ENCODE measurements at places on chromosomes 5 and 9.
A peak's percentile ranks its signal among the peaks of the same experiment; 100 is the strongest.

GRCh38 chr9:111731928-111732327 is 62.8 kb downstream of the SHOC1 start:
- DNase-seq: no peak

- DNase-seq: no peak
Observed at GRCh38 chr9:14057368-14058324, 256.3 kb downstream of the NFIB start.

- DNase-seq: no peak
Observed at GRCh38 chr5:139390639-139391569, 1.2 kb upstream of the MZB1 start.

- DNase-seq: no peak
Observed at GRCh38 chr9:128106181-128106939, 21.2 kb downstream of the PTGES2 start.

DNA sequence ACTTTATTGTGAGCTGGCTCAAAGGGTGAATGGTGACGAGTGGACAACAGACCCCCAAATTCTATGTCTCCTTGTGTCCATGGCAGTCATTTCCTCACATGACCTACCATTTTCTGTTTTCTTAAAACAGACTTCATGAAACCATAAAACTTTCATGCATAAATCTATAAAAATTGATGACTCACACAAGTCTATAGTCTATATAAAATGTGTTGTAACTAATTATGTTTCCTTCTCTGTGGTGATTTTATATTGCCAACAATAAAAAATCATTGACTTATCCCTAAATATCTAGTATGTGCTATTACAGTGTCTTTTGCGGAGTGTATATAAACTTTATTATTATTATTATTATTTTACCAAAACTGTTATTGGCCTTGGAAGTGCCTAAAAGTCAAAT is 382.4 kb downstream of the MAT2B start:
- no peak for DNase-seq

- no peak for DNase-seq
Observed at GRCh38 chr9:131554087-131554842, 8.9 kb downstream of the PRRT1B start.

DNA sequence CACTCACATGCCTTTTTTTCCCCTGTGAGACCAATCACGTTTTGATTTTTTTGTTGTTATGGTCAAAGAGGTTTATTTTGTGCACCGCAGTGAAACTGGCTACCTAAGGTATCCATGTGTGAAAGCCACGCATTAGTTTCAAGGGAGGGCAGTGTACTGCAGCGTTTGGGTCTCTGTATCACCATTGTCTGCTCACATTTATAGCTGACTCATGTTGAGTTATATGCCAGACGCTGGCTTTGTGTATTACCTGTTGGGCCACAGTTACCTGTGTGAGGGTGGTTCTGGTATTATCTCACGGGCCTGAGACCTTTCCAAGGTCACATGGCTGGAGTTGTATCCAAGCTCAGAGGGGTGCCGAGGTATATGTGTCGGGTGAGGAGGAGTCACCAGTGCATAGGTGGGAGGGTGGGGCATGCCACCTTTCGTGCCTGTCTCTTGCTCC is 75.8 kb downstream of the ARHGAP26 start:
- DNase-seq: no peak

DNA sequence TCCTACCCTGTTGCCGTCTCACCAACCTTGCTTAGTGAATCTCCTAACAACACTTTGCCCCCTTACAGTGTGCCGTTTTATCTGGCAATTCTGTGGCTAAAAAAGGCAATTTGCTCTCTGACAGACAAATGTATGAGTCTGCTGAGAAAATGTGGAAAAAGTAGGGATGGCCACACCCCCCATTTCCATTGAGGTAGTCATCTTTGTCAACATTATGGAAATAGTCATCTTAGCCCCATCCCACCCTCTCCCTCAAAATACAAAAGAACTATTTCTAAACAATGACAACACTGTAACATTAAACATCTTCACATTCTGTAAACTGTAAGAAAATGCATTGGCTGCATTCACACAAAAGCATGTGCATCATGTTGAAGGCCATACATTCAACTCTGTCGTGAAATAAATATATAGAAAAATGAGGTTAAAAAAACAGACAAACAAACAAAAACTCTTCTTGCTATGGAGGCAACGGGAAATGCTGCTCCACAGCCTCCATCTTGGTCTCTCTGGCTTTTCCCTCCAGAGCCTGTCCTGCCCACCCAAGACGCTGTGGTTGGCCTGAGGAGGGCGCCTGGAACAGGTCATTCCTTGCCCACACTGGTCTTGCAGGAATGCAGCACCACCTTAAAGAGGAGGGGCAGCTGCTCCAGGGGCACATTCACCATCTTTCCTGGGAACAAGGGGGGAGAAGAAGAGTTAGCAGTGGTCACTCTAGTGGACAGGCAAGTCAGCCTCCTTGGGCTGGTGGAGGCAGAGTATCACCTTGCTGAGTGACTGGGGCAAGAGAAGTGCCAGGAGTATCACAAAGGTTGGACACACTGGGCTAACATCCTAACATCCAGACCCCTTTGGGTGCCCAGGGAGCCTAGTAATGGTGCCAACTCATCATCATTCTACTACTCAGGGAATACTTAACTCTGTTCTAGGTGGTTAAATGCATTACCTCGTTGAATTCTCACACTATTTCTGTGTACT is 15.2 kb upstream of the NR5A1 start:
- no peak for DNase-seq

DNA sequence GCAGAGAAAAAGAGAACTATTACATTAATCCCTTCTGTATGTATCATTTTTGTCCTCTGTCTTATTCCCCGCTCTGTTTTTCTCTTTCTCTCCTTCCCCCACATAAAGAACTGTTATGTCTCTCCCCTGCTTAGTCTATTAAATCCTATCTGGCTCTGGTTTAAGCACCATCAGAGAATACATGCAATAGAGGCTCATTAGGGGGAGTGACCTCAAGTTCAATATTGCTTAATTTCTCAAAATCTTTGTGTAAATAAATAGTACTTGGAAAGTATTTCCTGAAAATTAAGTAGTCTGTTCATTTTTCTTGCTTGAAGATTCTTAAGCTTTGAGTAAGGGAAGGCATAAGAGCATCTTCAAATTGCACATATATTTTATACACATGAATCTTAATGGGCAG is 41.2 kb upstream of the FAM174A start:
- DNase-seq: no peak

DNA sequence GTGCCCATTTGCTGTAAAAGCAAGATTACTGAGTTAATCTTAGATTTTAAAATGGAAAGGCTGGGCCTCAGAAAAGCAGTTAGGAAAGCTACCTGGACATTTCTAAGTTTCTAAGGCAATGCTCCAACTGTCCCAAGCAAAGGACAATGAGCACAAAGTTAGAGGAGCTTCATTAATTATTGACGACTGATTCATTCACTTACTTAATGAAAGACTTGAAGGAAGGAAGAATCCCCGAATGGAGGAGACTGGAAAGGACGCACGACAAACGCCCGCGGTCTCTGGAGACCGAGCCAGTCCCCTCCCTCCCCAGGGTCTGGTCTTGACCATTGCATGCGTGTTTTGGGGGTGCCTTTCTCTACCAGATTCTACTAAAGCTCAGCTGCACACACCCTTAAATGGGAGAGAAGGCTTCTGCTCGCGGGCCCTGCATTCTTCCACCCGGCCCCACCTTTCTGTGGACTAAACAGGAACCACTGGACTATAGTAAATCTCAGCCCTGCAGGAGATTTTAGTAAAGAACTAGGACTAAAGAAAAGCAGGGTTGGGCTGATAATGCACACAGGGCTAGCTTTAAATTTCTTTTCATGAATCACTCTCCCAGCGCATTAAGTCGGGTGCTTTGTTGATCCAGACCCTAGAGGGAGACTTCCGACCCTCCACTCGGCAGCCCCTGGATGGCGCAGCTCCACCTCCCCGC is 44.8 kb downstream of the CTSL start:
- DNase-seq: no peak

DNA sequence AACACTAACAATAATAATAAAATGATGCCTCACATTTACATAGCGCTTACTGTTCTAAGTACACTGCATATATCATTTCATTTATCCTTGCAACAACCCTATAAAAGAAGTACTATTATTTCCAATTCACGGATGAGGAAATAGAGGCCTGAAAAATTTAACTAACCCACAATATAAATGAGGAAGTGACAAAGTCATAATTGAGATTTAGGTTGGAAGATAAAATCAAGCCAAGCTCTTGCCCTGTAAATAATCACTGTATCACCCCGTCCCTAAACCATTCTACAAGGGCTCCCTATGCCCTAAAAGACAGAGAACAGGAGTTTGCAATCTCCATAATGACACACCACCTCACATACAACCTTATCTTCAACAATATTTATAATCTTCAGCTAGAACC is 49.6 kb downstream of the STRBP start:
- no peak for DNase-seq

GRCh38 chr9:129377931-129378661 is 200.0 kb upstream of the IER5L start:
- no peak for DNase-seq

DNA sequence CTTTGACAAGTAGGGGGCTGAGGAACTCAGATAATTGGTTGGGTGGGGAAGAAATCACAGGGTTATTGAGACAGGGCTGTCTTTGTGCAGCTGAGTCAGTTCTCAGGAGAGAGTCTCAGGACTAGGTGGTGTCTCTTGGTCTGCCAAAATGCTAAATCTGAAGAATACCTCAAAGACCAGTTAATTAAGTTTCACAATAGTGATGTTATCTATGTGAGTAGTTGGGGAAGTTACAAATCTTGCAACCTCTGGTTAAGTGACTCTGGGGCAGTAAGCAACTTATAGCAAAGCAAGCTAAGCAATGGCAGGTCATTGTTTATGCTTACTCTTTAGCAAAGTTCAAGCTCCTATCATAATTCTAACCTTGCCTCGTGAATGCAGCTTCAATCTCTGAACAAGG is 53.6 kb downstream of the GIN1 start:
- no peak for DNase-seq

GRCh38 chr5:84362061-84362720 is 22.5 kb downstream of the EDIL3 start:
- DNase-seq: no peak

GRCh38 chr9:89781838-89782540 is 177.2 kb downstream of the GADD45G start:
- no peak for DNase-seq

GRCh38 chr5:2442496-2443354 is 308.8 kb downstream of the IRX2 start:
- no peak for DNase-seq

- DNase-seq: no peak
Observed at GRCh38 chr5:87729781-87730180, 317.1 kb upstream of the CCNH start.

DNA sequence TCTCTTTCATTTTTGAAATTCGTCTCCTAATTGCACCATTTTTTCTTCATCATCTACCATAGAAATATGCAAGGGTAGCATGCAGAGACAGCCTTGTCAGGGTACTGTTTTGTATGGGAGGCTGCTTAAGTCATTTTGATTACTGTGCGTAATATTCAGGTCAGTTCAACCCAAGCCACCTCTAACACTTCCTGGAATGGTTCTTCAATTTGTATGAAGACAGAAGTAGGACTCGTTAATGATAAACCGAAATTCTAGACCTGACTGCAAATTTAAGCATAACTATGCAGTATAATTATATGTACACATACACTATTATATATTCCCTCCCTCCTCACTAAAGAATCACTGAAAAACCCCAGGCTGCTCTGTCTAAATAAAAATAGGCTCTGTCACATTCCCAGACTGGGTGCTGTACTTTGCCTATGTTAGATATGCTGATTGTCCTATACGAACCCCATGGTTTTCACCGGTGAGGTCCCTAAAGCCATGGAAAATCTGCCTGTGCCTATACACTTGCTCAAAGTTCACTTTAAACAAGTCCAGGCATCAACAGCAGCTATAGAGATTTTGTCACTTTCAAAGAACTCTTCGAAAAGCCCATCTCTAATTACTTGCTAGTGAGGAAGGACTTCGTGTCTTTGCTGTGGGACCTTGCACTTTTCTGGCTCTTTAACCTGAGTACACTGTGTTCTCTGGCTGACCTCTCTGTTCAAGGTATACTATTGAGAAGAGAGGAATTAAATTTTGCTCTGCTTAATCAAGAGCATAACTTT is 352.1 kb upstream of the CD180 start:
- DNase-seq: no peak

- DNase-seq: peak; percentile 66
Observed at GRCh38 chr9:36400332-36401163, 479 bp upstream of the RNF38 start.

DNA sequence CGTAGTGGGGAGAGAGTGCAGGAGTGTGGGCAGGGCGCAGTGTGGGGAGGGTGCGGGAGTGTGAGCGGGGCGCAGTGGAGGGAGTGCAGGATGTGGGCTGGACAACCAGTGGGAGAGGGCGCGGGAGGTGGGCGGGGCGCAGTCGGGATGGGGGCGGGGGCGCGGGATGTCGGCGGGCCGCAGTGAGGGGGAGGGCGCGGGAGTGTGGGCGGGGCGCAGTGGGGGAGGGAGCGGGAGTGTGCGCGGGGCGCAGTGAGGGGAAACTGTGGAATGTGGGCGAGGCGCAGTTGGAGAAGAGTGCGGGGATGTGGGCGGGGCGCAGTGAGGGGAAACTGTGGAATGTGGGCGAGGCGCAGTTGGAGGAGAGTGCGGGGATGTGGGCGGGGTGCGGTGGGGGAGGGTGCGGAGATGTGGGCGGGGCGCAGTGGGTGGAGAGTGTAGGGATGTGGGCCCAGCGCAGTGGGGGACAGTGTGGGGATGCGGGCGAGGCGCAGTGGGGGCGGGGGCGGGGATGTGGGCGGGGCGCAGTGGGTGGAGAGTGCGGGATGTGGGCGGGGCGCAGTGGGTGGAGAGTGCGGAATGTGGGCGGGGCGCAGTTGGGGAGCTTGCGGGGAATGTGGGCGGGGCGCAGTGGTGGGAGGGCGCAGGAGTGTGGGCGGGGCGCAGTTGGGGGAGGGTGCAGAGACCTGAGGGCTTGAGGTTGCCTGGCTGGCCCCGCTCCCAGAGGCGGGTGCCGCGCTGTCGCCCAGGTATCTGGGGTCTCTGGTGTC is at the start of gene NXNL2:
Gene NXNL2, plus strand, starts transcription at position 723 of the 770 bp plus-strand sequence. CDS start 257 bp downstream, outside the sequence.
- DNase-seq: peak; percentile 18

DNA sequence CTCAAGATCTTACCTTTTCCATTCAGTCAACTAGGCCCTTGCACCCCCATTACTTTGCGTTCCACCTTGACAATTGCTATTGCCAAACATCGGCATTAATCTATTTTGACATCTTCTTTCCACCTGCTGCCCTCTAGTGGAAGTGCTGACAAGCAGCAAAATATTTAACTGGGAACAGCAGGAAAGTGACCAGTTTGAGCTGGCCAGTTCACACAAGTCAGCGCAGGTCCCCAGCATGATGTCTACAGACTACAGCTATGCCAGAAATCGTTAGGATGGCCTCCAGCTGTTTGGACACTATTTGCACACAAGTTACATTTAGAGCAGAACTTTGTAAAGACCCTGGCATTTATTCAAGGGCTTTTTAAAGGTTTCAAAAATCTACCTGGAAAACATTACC is 160.1 kb downstream of the GHR start:
- DNase-seq: peak; percentile 15
